Left lobe of liver (tissue), 2 donors: ENCODE measurements at places on chromosomes 2 and 18. TPM values are rescaled to one million over a fixed set of nuclear protein-coding genes. Genes with fewer than 3 reads are reported as not detected.

GRCh38 chr18:52403291-52404021, 63.5 kb downstream of the DCC start:
- no peak for DNase-seq

DNA sequence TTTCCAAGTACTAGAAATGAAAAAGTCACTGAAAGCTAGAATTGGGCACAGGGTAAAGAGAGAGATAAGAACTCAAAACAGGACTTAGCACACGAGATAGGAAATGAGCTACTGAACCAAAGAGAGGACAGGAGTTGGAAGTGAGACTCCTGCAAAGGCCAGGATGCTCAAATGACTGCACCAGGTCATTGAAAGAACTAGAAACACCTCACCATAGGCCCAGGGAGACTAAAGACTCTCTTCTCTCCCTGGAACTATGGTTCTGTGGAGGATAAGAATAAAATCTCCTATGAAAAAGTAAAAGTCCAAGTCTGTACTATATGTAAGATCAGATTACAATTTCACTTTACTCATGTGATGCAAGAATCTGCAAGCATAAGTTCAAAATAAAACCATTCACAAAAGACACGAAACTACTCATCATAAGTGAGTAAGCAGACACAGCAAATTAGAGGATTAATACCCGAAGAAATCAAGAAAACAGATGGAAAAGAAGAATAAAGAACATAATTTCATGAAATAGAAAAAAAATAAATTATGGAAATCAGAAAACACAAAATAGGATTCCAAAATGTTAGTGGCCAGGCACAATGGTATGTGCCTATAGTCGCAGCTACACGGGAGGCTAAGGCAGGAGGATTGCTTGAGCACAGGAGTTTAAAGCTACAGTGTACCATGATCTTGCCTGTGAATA, 6.5 kb downstream of the NBAS start:
- no peak for DNase-seq

DNA sequence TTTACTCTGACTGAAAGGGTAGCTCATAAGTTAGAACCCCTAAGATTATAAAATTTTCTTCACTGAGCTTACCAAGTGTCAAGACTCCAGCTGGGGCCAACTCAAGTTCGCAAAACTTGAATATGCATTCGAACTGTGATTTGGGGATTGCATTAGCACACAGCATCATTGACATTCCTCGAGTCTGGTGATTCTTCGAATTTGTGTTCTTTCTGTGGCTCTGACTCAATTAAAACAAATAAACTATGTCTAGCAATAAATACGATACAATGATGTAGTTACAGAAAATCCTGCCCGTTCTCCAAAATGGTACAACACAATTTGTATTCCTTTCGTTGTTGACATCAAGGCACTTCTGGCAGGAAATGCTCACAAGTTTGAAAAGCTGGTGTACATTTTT, 11.1 kb downstream of the CCL20 start:
- no peak for DNase-seq

DNA sequence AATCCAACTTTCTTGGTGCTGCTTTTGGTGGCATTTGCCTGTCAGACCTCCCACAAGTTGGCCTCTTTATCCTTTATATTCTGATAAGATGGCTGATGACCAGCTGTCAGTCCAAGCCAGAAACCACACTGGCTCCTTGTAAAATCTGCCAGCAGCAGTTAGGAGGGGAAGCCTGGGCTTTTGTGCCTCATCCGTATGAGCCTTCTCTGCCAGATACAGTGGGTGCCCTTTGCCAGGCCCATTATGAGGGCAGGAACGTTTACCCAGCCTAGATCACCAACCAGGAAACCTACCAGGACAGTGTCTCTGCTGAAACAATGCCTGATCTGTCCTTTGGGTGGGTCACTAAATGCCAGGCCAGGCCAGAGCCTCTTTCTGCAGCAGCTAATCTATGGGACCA, 202.9 kb upstream of the SP5 start:
- no peak for DNase-seq

The PID1 gene
- total RNA-seq: 83.3 TPM

GRCh38 chr2:215881582-215881981, 131.8 kb downstream of the MREG start:
- DNase-seq: no peak

- no peak for DNase-seq
Observed at GRCh38 chr2:161028581-161028980, 131.6 kb upstream of the TANK start.

- DNase-seq: no peak
Observed at GRCh38 chr2:109592905-109593304, 20.9 kb downstream of the SEPTIN10 start.

- no peak for DNase-seq
Observed at GRCh38 chr18:68555879-68556301, 159.0 kb downstream of the TMX3 start.
